ENCODE measurements at places on chromosomes 2 and 18.

DNA sequence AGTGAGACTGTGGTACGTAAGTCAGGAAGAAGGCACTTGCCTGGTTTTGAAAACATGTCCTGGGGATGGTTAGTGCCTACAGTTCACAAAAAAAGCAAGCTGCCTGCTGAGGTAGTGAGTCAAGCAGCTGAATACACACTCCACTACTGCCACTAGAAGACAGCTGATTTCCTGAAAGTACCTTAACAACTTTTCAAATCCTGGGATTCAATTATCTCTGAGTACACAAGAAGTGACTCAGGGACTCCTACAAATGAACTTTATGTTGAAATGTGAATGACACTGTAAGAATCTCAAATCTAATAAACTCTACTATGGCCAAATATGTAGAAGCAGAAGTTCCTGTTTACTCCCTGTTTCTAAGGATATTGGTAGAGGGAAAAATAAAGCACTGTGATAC, 58.0 kb upstream of the ARL5A start:
- no peak for DNase-seq

GRCh38 chr2:144328938-144329337, 191.0 kb downstream of the ZEB2 start:
- DNase-seq: no peak

- DNase-seq: no peak
Observed at GRCh38 chr2:232113821-232114220, 152.3 kb downstream of the DIS3L2 start.

- no peak for DNase-seq
Observed at GRCh38 chr2:11161747-11162146, 6.5 kb downstream of the SLC66A3 start.

GRCh38 chr2:68789603-68790002, 55.0 kb downstream of the ARHGAP25 start:
- DNase-seq: no peak

DNA sequence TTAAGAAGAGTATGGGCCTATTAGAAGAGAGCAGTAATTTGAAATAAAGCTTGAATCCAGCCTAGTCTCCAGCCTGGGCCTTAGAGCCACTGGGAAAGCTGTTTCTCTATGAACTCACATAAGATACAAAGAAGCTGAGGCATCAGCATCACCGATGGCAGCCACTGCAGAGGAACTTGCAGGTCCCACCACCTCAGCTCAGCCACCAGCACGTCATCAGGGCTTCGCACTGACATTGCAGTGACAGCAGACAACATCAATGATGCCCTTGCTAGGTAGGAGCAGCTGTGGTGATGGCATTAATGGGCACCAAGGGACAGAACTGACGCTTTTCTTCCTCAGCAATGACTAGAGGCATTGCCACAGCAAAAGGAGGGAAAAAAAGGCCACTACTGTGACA, 67.7 kb upstream of the CDC42EP3 start:
- DNase-seq: no peak

DNA sequence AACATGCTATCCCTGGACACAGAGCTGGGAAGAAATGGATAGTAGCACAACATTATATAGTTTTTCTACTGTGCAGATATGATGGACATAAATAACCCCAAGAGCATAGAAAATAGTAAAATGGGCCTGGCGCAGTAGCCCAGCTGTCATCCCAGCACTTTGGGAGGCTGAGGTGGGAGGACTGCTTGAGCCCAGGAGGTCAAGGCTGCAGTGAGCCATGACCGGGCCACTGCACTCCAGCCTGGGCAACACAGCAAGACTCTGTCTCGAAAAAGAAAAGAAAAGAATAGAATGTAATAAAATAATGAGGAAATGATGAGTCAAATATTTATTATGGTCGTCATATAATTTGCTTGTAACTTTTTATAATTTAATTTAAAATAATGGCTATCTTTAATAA, 7.5 kb upstream of the GAREM2 start:
- DNase-seq: no peak
